ENCODE measurements at places on chromosomes 3 and 15.
A peak's percentile ranks its signal among the peaks of the same experiment; 100 is the strongest.

- no peak for DNase-seq
These were observed 31.1 kb downstream of the TMEM40 start for GRCh38 chr3:12727937-12728336.

- no peak for DNase-seq
These were observed 1.2 kb downstream of the SIDT1 start for GRCh38 chr3:113533534-113533892.

DNA sequence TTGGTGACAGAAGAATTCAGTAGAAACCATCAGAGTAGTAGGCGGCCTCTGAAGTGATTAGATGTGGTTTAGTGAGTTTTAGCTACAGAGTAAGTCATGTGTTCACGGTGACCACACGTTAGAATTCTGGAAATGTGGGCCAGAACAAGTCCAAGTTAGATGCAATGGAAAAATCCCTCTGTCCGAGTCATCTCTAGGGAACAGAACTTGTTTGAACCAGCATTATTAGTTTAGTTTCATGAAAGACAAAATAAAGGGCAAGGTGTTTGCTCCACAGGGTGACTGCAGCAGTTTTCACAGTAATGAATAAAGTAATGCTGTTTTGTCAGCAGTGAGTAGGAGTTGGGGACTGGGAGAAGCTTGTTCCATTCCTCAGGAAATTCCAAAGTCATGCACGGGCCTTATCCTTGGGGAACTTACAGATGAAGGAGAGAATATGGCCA lies 100.2 kb downstream of the CGNL1 start:
- DNase-seq: no peak

DNA sequence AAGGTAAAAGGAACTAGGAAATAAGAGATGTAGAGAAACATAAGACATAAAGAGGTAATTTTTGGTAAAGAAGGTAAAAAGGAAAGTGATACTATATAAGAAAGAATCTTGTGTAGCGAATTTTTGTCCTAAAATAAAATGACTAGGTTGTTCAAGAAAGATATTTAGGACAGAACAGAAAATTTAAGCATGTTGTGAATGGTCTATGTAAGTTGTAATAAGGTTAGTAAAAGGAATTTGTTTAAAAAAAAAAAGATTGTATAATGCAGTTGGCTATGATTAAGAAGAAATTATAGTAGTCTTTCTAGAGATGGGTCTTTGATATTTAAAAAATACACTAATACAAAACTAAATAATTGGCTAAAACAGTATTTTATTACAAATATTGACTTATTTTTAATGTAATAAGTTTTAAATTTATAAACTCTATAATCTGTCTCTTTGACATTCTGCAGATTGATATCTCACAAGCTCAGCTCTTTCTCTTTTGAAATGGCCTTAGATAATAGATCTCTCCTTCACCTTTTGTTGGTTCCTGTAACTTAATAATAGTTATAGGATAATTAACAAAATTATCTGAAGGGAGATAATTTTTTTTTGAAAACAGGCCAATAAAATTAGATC lies 3.7 kb upstream of the SLC41A3 start:
- no peak for DNase-seq

GRCh38 chr15:64046421-64047153 lies at the start of gene DAPK2:
TSS of gene DAPK2 (minus strand) at chr15:64046485. CDS start at chr15:64040261, 6,224 bp downstream.
- peak; percentile 39 for DNase-seq
